ENCODE measurements at places on chromosomes 5 and 9. TPM values are rescaled to one million over a fixed set of nuclear protein-coding genes. Genes with fewer than 3 reads are reported as not detected.

GRCh38 chr5:170200876-170201275 lies 31.9 kb upstream of the C5orf58 start:
- no peak for DNase-seq

DNA sequence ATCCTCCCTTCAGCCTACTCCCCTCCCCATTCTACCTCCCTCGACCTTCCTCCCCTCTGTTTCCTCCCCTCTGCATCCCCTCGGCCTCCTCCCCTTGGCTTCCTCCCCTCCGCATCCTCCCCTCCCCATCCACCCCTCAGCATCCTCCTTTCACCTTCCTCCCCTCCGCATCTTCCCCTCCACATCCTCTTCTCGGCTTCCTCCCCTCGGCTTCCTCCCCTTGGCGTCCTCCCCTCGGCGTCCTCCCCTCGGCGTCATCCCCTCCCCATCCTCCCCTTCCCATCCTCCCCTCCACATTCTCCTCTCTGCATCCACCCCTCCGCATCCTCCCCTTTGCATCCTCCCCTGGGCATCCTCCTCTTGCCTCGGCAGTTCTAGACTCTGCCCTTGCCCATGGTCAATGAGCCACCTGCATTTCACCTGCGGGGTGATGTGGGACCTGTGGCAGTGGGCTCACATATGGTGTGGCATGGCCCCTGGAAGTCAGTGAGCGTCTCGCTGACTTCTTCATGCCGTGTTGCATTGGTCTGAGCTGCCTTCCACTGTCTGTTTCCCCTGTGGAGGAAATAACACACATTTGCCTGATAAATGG lies 113.0 kb downstream of the WNK2 start:
- DNase-seq, result no peak

- DNase-seq, result no peak
These were observed 21.6 kb upstream of the C5orf46 start for GRCh38 chr5:147927901-147928300.

GRCh38 chr9:70147196-70147595 lies 103.5 kb downstream of the MAMDC2 start:
- no peak for DNase-seq

PCDHA7 gene
- total RNA-seq, result 0.87 TPM

All from left lung (tissue), 14 donors.